ENCODE measurements at places on chromosomes 1 and 21.

DNA sequence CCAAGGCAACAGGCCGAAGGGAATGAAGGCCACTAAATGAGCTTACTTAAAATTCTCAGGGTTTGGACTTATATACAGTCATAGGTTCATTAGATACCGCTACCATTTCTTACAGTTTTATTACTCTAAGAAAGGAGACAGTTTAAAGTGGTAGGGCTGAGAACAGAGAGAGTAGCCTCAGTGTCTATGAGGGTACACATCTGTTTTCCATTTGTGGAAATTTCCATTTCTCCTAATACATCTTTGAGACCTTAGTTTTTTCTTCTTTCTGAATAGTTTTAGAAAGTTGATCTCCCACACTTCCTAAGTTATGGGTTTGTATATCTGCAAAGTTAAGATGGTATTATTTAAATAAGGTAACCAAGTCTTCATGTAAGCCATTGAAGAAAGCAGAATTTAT, 1279.1 kb downstream of the NCAM2 start:
- DNase-seq, result no peak

DNA sequence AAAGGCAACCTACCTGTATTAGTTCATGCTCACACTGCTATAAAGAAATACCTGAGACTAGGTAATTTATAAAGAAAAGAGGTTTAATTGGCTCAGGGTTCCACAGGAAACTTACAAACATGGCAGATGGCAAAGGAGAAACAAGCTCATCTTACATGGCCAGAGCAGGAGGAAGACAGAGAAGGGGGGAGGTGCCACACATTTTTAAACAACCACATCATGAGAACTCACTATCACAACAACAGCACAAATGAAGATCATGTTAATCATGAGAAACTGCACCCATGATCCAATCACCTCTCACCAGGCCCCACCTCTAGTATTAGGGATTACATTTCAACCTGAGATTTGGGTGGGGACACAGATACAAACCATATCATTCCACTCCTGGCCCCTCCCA, 90.6 kb upstream of the KCTD3 start:
- DNase-seq, result no peak

DNA sequence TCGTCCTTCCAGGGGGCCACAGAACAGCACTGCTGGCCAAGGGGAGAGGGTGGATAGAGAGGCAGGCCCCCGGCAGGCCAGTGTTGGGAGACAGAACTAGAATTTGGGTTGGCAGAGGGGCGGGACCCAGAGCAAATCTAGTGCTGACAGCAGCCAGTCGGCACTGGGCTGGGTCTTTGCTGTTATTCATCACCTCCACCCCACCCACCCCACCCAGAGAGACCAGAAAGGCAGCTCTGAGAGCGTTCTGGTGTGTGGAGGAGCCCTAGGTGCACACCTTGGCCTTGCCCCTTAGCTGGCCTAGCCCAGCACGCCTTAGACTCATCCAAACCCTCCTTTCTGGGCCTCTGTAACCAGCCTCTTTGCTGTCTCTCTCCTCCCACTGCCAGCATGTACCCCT, 6.4 kb upstream of the PKP1 start:
- no peak for DNase-seq

DNA sequence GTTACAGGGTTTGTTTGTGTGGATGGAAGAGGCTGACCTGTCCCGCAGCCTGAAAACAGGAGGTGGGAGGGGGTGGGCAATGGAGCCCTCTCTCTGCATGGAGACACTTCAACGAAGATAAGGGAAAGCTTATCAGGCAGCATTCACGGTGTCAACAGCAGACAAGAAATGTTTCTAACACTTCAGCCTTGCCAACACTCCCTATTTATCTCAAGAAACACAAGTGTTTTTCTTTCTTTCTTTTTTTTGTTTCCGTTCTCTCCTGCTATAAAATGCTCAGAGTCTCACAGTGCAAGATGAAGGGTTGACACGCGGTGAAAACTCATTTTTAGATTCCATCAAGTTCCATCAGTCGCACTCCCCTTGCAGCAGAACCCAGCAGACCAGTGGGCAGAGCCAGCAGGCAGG, 594.4 kb downstream of the MATN1 start:
- no peak for DNase-seq

GRCh38 chr1:91697861-91698260, 188.1 kb downstream of the TGFBR3 start:
- DNase-seq, result no peak

DNA sequence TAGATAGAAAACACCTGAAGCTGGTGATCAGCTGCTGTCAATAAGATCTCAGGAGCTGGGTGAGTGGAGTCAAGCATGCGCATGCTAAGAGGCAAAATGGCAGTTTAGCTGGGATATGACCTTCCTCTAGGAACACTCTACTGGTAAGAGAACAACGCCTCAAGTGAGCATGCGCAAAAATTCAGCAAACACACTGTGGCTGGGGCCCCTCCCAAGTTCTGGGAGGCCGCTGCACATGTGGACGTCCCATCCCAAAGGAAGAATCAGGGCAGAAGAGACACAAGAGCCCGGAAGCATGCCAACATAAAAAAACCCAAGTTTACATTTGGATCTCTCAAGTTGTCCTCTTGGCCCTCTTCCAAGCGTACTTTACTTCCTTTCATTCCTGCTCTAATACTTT, 126.3 kb upstream of the F3 start:
- no peak for DNase-seq

Measured in stimulated activated CD4-positive, alpha-beta T cell treated with anti-CD3 and anti-CD28 coated beads, TNF-alpha, amount 100 ng/mL, for 1 hour (primary cell).